Fibroblast of skin of back (primary cell): ENCODE measurements at places on chromosomes 12 and 14.

- no peak for DNase-seq
Observed at GRCh38 chr14:58801086-58801485, 163.3 kb downstream of the DACT1 start.

- DNase-seq, result no peak
Observed at GRCh38 chr14:56715938-56716337, 94.3 kb downstream of the OTX2 start.

DNA sequence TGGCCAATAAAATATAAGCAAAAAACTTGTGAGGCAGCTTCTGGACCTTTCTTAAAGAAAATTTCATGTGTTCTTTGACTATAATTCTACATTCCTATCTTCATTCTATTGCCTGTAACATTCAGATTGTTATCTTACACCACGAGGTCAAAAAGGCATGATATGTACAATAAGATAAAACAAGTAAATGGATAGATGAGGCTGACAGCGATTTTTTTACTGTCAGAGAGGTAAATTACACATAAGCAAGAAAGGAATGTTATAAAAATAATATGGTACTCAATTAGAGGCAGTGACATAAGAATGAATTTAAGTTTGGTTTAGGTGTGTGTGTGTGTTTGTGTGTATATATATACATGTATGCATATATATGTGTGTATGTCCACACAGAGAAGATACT lies 660.0 kb downstream of the C12orf50 start:
- DNase-seq, result no peak

DNA sequence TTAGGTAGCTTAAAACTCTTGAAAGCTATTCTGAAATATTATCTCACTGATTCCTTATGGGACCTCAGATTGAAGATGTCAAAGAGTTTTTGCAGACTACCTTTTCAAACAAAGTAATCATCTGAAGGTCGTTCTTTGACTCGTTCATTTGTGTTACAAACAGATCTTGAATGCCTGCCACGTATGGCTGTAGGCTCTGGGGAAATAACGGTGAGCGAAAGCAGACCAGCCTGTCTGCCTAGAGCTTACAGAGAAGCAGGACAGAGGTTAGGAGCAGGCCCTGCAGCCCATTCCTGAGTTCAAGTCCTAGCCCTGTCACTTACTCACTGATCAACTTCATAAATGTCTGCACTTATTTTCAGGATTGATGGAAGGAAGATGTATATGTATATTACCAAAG lies 83.6 kb downstream of the FLRT2 start:
- no peak for DNase-seq

DNA sequence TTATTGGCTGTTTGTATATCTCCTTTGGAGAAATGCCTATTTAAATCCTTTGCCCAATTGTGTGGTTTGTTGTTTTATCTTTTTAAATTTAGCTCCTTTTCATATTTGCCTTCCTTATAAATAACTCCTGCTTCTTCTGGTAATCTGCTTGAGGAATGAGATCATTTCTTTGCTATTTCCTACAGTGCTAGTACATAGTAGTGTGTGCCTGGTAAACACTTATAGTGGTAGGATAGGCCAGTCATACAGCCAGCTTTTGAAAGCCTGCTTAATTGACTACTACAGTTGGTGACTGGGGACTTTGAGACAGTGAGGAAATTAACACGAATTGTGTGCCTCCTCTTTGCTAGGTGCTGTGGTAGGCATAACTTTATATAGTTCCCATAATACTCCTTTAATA lies 68.7 kb downstream of the BORCS5 start:
- DNase-seq, result peak; percentile 73

DNA sequence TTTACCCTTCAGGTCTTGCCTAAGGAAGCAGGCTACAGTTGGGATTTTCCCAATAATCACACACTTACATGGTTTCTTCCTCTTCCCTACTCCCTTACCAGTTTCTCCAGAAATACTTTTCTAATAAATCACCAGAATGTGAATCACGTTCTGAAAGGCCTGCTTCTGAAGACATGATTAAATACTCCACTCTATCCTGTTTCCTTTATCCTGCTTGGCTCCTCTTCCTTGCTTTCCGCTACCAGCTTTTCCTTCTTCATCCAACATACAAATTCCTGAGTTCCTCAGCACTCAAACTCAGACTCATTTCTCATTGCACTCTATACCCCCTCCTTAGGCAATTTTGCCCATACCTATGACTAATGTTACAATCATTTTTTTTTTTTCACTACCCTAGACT lies 118.3 kb downstream of the MGAT4C start:
- peak; percentile 85 for DNase-seq

DNA sequence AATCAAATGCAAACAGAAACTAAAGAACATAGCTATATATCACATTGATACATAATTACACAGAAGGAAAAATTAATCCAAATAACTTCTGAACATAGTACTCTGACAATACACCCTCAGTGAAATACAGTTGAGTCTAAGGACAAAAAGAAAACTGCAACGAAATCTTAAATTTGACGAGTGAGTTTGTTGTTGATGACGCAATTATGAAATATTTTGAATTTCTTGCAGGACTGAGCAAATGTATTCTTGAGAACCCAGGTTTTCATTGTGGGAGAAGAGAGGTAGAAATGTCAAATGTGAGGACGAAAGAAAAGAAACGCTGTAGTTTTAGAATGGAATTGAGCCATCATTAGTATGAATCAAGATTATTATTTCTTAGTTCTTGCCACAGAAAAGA lies 46.3 kb downstream of the EGLN3 start:
- DNase-seq, result no peak

DNA sequence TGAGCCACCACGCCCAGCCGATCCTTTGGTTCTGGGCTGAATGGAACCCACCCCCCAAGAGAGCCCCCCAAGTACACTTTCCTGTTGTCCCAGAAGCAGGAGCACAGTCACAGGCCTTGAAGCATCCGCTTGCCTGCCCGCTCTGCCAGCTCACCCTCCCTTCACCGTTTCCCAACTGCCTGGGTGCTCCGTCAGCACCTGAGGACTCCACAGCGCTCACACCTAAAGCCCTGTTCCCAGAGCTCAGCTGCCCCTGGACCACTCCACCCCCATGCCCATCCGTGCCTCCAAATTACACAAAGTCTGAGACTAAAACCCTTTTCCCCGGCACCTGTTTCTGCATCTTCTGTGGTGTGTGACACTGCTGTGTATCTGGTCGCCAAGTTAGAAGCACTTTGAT lies 44.3 kb upstream of the TRAF3 start:
- DNase-seq, result no peak

DNA sequence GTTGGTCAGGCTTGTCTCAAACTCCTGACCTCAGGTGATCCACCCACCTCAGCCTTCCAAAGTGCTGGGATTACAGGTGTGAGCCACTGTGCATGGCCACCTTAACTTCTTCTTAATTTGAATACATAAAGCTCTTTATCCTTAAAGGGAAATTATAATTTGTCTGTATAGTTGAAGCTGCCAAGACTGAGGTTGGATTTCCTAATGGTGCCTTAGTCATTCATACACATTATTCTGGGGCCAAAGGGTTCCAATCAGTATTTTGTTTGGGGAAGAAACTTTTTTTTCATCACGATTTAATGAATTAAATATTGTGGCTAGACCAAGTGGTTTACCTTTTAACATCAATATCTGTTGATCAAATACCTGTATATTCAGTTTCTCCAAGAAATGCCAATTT lies 135.9 kb downstream of the SYT1 start:
- DNase-seq, result no peak

DNA sequence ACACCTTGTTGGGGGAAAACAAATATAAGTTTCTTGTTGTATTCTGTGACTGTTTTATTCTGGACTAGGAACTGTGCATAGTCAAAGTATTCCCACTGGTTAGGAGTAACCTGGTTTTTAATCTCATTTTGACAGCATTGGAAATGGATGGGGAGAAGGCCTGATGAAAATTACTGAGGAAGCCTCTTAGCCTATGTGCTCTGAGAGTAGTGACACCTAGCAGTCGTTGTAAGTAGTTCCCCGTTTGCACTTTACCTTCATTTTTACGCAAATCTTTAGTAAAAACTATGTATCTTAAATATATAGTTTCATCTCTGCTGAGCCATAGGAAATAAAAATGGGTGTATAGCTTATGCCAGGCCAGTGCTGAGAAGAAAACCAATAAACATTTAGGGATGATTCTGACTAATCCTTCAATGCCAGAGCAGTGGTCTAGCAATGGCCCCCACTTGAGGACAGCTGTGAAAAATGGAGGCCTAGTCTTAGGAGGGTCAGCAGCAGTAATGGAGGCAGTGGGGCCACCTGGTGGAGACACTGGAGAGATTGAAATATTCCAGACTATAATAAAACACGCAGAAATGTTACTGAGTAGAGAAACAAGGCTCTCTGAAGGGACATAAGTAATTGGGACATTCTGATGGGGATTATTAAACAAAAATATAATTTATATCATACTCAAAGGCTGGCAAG lies 133.2 kb upstream of the NOVA1 start:
- peak; percentile 27 for DNase-seq

- DNase-seq, result no peak
Observed at GRCh38 chr12:117699575-117699974, 269.2 kb downstream of the KSR2 start.

DNA sequence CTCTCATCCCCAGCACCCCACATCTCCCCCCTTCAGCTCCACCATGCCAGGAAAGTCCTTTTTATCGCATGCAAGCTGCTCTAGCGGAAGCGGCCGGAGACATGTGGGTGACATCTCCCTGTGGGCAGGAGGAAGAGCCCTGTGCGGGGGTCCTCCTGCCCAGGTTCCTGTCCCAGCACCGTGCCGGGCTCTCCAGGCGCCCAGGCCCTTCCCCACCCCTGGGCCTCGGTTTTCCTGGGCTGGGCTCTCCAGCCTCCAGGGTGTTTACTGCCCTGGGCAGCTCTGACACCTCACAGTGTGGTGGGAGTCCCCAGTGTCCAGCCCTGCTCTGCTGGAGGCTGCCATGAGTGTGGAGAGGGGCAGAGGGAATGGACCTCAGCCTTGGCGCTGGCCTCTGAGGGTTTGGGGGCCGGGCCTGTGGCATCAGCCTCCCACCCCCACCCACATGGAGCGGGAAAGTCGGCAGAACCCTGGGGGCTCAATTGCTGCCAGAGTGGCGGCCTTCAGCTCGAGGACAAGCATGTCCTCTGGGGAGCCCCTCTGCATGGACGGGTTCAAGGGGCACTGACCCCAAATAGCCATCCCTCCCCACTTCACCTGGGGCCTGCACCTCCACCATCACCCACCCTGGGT lies 16.9 kb downstream of the ASPG start:
- no peak for DNase-seq

DNA sequence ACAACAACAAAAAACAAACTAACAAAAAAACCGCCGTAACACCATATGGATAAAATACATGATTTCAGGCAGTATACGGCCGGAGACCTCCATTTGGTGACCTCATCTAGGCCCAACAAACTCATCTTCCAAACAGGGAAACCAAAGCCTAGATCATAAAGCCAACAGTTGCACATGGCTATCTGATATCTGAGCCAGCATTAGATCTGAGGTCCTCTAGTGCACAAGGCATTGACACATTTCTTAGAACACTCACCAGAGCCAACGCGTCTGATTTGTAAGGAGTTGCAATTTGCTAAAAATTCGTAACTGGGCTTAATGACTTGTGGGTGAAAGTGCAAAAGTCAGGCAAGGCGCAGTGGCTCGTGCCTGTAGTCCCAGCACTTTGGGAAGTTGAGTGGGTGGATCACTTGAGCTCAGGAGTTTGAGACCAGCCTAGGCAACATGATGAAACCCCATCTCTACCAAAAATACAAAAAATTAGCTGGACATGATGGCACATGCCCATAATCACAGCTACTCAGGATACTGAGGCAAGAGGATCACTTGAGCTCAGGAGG lies 42.0 kb upstream of the NUDT4 start:
- no peak for DNase-seq

DNA sequence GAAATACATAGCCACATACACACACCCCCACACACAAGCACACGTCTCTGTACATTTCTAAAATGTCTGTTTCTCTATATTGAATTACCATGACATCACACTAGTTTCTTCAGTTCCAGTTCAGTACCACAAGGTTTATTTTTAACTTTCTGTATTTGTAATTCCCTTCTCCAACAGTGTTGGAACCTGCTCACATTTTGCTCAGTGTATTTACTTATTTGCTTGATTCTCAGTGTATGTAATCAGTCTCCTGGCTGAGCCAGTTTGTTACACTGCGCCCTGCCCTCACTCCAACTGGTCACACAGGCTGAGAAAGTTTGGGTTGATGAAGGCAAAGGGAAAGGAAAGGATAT lies 67.1 kb downstream of the MON2 start:
- DNase-seq, result no peak

- DNase-seq, result peak; percentile 8
Observed at GRCh38 chr14:24456980-24457379, 14.4 kb upstream of the SDR39U1 start.

- no peak for DNase-seq
Observed at GRCh38 chr12:53995002-53995377, 5.0 kb upstream of the HOXC9 start.

- peak; percentile 95 for DNase-seq
Observed at GRCh38 chr12:46473634-46474329, 101.2 kb upstream of the SLC38A2 start.

DNA sequence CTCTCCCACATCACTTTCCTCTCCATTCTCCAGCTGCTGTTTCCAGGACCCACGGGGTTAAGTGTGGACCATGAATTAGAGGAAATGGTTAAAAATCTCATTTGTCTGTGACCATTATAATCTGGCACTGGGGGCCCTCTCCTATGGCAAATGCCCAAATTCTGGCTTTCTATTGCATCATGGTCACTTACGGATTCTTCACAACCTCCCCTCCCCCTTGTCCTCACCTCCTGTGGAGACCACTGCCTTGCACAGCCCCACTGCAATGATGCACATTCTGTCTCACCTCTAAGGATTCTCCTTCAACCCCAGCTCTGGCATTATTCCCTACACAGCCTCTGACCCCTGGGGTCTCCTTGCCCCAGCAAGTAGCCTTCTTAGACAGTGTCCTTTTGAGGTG lies 18.9 kb downstream of the BCAT1 start:
- DNase-seq, result no peak
